T47D (cell line): ENCODE measurements at places on chromosomes 3 and 15.

DNA sequence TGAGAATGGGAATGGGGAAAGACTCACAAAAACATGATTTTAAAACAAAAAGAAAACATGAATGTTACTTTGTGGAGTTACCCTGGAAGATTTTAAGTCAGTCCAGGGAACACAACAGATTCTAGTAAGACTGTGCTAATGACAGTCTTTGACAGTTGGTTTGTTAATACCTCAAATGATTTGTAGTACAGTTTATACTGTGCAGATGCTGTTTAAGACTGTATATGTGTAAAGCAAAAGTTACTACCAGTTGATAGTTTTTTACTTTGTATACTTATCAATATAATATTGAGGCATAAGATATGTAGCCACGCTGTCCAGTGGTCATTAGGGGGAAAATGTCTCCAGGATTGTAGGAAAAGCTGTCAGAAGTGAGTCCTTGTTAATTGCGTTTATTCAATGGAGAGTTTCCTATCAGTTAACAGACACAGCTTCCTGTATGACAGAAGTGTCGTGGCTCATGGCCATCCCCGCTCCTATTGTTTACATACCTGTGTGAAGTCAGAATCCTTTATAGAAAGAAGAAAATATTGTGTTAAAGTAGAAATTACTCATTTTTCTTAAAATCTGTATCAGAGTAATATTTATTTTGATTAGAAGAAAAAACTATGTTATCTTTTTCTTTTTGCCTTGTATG, 36.0 kb downstream of the NKIRAS1 start:
- no peak for DNase-seq

DNA sequence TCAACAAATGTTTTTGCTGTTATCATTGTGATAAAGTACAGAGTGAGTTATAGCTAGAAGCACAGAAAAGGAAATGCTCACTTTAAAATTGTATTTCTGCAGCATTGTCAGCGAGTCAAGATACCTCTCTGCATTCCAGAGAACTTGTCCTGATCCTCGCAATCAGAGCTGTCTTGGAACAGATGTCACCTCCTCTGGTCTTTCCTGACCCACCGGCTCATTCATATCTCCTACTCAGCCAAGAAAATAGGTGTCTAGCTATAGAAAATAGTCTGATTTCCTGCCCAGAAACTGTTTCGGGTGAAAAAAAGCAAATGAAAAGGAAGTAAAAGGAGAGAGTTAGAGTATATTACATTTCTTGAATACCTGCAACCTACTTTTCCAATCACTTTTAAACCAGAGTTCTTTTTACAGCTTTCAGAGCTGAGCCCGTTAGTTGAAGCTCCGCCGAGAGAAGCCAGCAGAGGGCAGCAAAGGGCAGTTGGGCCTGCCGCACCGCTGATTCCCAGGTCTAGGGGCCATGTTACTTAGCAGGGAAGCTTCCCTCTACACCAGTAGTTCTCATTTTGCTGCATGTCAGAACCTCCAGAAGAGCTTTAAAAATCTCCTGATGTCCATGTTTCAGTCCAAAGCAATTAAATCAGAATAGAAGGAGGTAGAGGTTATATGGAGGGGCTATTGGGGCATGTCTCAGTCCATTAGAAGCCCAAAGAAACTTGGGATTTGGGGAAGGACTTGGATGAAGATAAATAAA, 185.7 kb upstream of the THRB start:
- peak; percentile 10 for DNase-seq

- no peak for DNase-seq
These were observed 1336.3 kb upstream of the CADM2 start for GRCh38 chr3:83622526-83622925.

DNA sequence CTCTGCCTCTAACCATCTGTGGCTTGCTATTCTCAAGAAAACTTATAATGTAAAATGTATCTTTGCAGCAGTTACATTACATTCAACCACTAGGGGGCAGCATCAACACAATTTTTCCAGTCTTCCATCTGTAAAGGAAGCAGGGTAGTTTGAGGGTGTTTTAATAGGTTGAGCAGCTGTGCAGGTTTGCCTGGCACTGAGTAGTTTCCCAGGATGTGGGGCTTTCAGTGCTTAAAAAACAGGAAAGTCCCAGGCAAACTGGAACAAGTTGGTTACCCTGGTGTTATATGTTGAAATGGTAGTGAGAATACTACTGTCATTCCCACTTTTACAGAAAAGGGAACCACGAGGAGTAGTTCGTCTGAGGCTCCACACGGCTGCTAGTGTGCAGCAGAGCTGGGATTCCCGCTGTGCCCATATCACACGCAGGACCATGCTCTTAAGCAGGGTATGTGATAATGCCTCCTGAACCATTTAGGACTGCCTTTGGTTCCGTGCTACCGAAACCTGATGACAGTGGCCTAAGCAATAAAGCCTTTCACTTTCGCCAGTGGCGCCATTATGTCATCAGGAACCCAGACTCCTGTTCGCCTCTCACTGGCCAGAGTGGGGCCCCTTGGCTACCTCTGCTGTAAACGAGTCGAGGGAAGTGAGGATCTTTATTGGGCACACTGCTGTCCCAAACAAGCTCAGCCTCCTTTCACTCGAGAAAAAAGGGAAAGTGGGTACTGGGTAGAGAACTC, 64.7 kb upstream of the ZBTB38 start:
- peak; percentile 58 for DNase-seq

DNA sequence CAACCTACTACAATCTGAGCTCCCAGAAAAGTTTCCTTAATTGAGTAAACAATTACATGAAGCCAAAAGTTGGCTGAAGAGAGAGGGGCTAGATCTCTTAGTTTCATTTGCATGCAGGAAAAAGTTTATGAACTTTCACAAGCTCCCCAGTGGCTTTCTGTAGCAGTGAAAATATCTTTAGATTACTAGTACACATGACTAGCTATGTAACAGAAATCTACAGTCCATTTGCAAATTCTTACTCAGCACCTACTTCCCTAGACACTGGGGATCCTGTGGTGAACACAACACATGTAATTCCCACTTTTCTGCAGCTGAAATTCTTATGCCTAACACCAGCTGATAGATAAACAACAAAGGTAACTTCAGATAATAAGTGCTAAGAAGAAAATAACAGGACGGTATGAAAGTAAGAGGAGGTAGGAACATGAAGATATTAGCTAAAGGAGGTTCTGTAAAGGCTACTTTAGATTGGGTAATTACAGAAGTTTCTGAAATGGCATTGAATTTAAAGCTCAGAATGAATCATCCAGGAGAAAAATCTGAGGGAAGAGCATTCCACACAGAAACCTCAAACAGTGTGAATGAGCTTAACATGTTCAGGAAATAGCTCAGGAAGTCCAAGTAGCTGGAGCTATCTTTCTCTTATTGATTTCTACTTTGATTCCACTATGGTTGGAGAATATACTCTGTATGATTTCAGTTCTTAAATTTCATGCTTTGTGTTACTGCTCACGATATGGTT, 204.8 kb downstream of the MAGI1 start:
- no peak for DNase-seq

DNA sequence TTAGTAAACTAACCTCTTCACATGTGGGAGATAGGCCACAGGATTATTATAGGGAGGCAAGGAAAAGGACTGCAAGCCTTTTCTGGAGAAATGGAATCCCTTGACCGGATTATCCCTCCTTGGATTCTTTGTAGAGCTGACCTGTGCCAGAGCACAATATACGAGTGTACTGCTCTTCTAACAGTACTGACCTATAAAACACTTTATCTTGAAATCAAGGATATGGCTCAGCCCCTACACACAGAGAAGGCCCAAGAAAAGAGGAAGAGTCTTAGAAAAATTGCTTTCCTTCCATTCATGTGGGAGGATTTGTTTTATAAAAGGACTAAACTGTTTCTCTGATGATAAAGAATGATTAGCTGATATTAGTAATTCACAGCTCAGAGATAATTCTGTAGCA, 42.2 kb downstream of the DMXL2 start:
- no peak for DNase-seq

DNA sequence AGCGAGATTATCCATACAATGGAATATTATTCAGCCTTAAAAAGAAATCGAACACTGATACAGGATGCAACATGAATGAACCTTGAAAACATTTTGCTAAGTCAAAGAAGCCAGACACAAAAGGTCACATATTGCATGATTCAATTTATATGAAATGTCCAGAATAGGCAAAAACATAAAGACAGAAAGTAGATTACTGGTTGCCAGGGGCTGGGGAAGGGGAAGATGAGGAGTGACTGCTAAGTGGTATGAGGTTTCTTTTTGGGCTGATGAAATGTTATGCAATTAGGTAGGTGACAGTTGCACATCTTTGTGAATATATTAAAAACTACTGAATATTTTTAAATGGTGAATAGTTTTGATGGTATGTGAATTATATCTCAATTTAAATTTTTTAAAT, 38.3 kb downstream of the LRRFIP2 start:
- DNase-seq: no peak

DNA sequence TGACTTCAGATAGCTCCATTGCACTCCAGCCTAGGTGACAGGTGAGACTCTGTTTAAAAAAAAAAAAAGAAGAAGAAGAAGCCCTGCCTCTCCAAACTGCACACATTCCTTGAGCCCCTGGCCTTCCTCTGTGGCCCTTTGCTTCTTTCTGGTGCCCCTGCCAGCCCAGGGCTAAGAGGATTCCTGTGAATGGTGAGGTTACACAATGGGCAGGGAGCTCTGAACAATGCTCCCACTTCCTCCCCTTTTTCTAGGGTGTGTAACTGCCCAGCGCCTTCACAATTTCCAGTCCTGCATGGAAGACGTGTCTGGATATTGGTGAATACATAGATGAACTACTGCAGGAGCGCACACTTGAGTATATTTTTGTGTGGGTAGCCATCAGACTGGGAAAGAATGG, 3.6 kb upstream of the AMOTL2 start:
- DNase-seq: no peak

- no peak for DNase-seq
These were observed 23.4 kb upstream of the GREM1 start for GRCh38 chr15:32694222-32694983.

- DNase-seq: no peak
These were observed 6.9 kb downstream of the NCEH1 start for GRCh38 chr3:172704001-172704400.

- DNase-seq: no peak
These were observed 119.2 kb downstream of the LRIG1 start for GRCh38 chr3:66381626-66382025.

DNA sequence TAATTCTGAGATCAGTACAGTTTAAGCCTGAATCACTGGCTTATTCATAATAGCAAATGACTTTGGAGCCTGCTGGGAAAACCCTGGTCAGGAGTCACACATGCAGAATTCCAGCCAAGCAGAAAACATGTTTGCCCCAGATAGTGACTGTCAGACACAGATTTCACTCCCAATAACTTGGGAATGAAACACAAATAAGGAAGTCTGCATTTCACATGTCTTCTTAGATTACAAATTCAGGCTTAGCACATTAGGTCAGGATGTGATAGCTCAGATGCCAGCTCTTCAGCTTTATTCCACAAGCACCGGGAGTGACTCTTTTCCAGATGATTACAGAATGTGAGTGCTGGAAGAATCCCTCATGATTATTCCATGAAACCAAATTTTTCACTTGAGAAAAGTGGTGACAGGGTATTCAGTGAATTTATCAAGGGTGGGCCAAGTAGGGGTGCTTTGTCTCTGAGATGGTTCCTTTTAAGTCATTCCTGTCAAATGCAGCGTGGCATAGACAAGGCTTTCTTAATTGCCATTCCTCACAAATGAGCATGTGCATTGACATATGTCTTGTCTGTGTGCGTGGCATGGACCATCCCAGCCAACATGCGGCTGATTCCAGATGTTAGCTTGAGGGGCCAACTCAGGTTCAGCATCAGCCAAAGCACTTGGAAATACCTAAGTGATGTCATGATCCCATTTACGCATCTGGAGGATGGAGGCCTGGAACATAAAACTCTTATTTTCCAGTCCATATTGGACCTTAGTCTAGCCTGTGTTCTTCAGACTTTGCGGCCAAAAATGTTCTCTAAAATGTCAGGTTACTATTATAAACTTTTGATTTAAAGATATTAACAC, 191.0 kb downstream of the EPHB1 start:
- no peak for DNase-seq

- DNase-seq: peak; percentile 36
These were observed 901 bp downstream of the ALS2CL start for GRCh38 chr3:46692566-46692990.

DNA sequence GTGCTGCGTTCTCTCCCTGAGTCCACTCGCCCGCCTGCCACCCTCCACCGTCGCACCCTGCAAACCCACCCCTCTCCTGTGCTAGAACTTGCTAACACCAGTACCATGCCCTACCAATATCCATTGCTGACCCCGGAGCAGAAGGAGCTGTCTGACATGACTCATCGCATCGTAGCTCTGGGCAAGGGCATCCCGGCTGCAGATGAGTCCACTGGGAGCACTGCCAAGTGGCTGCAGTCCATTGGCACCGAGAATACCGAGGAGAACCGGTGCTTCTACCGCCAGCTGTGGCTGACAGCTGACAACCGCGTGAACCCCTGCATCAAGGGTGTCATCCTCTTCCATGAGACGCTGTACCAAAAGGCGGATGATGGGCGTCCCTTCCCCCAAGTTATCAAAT, 4.9 kb upstream of the ALAS1 start:
- no peak for DNase-seq

DNA sequence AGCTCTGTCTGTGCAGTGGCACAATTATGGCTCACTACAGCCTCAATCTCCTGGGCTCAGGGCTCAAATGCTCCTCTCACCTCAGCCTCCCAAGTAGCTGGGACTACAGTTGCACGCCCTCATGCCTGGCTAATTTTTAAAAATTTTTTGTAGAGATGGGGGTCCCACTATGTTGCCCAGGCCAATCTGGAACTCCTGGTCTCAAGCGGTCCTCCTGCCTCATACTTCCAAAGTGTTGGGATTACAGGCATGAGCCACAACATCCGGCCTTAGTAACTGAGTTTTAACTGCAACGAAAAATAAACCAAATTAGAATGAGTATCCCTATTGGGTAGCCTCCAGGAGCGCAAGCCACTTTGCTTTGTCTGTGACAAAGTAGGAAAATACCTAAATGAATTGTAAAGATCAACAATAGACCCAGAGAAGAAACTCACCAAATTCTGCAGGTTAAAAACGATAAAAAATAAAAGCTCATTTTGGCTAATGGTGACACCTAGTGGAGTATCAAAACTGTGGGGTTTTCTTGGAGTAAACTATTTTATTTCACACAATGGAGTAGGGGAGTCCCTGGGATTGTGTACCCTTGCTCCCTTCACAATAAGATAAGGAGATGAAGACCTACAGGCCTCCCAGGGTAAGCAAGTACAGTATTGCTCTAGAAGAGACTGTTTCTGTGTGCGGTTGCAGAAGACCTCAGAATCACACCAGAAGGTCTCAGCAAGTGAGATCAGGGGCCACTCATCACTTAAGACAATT, 21.0 kb upstream of the CA12 start:
- DNase-seq: no peak

- no peak for DNase-seq
These were observed 11.4 kb downstream of the MYO5C start for GRCh38 chr15:52284164-52284563.

GRCh38 chr3:152291649-152292066, 22.9 kb downstream of the MBNL1 start:
- DNase-seq: no peak

- no peak for DNase-seq
These were observed 210.7 kb upstream of the KCNH8 start for GRCh38 chr3:18937574-18937973.

- DNase-seq: no peak
These were observed 54.6 kb downstream of the SPRED1 start for GRCh38 chr15:38307251-38307650.

GRCh38 chr15:31401282-31401681, 74.6 kb downstream of the KLF13 start:
- no peak for DNase-seq

- no peak for DNase-seq
These were observed 9.4 kb downstream of the SEMA3G start for GRCh38 chr3:52435246-52436101.

GRCh38 chr3:34844323-34844620, 795.1 kb upstream of the ARPP21 start:
- DNase-seq: no peak
